CD4-positive, alpha-beta T cell treated with Interleukin-21 for 1 hour (primary cell): ENCODE measurements at places on chromosomes 4 and X.

- DNase-seq = no peak
Measured at GRCh38 chr4:150852216-150852615, 162.9 kb downstream of the LRBA start.

DNA sequence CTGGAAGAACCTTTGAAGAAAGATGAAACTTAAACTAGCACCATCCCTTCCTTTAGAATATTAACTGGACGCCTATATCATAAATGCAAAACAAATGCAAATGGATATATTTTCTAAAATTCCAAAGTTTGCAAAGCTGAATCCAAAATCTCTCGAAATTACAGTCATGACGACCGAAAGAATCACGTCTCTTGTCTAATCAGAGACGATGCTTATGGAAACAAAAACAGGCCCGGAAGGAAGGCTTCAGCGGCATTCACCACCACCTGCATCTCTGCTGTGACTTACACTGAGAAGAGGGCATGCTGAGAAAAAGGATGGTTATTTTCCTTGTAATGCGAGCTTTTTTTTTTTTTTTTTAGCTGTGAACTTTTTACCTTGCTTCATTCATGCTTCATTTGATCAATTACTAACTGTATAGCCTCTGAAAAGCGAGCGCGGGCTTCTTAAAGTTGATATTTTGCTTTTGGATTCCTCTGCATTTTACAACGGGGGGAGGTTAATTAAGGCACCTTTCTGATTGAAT lies 209.3 kb downstream of the SOWAHB start:
- DNase-seq = no peak

DNA sequence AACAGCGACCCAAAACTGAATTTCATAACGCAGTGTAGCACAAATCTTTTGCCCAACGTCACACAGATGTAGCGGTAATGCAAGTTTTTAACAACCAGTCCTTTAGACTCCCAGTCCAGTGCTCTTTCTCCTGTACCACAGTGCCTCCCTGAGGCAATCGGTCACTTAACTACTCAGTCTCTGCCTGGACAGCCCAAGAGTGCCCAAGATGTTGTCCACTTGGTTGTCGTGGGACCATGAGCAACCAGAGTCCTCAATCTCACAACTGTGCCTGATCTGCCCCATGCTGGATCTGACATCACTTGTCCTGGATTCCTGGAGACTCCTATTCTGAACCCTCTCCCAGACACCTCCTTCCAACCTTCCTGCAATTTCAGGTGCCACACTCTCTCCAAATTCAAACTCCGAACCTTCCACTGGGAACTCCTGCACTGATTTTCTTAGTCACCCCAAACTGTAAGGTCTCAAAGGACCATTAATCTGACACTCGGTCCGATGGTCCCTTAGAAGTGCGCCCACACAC lies 702 bp downstream of the MMGT1 start:
- no peak for DNase-seq

DNA sequence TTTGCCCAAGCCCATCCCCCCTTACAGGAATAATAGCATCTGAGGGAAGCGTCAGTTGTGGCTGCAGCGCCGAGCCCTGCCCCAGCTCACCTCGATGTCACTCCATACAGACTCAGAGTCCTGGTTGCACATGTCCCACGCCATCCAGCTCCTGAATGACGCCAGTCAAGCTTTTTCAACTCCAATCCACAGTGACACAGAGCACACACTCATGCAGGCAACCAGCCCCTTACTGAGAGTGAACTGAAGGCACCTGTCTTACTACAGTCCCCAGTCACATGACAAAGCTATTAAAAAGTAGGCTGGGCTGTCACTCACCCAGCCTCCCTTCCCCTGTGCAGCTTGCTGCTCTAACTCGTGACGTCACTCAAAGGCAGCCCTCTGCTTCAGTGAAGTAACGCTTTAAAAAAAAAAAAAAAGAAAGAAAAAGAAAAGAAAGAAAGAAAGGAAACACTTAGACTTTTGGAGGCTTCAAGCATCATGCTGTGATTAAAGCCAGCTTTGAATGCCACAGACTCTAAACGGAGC lies at the start of gene PPARGC1A:
PPARGC1A (minus strand) TSS at position 234 of the 528 bp plus-strand sequence; CDS start at position 144, 90 bp downstream.
- DNase-seq = no peak

- DNase-seq = no peak
Measured at GRCh38 chr4:148651991-148652390, 209.8 kb upstream of the NR3C2 start.

- no peak for DNase-seq
Measured at GRCh38 chr4:125121581-125121980, 193.2 kb upstream of the FAT4 start.

GRCh38 chrX:150767475-150768131 lies 74.4 kb downstream of the MTMR1 start:
- DNase-seq = no peak

DNA sequence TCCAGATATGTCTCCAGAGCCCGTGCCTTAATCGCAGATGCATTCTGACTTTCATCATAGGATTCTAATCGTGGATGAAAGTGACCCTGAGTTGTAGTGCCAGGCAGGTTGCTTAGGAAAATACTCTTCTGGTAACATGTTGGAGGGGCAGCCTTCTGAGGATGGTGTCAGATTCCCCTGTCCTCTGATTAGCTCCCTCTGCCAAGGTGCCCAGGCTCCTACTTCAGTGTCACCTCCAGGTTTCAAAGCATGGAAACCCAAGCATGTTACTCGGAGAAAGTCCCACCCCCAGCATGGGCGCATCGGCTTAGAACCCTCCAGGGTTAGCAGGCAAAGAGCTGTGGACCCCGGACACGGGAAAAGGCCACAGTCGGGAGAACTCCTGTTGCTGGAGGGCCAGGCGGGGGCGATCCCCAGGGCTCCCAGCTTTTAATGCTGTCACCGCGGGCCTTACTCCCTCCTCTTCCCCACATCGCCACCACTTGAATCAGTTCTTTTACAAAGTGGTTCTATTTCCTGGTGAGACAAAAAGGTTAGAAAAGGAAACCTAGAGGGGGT lies 44.5 kb downstream of the TRIM2 start:
- DNase-seq = no peak

- DNase-seq = no peak
Measured at GRCh38 chrX:63050225-63050624, 300.9 kb downstream of the SPIN4 start.
